ENCODE measurements at places on chromosomes 12 and 14.
A peak's percentile ranks its signal among the peaks of the same experiment; 100 is the strongest.

DNA sequence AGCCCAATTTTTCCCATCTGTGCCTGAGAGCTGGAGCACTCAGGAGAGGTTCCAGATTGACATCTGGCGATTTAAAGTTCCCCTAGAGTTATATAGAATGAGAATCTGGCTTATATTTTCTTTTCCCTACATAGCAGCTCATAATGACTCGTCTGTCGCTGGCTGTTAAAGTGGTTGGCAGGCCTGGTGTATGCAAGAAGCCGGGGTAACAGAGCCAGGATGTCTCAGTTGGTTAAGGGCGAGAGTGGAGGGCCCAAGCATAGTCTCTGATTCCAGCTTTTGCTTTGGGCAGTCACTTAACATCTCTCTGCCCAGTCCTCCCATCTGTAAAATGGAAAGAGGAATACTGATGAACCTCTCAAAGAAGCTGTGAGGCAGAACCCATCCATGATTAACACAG, 751.6 kb downstream of the NOVA1 start:
- DNase-seq = no peak

GRCh38 chr12:41476499-41477439, 288.6 kb downstream of the PDZRN4 start:
- peak; percentile 30 for DNase-seq

DNA sequence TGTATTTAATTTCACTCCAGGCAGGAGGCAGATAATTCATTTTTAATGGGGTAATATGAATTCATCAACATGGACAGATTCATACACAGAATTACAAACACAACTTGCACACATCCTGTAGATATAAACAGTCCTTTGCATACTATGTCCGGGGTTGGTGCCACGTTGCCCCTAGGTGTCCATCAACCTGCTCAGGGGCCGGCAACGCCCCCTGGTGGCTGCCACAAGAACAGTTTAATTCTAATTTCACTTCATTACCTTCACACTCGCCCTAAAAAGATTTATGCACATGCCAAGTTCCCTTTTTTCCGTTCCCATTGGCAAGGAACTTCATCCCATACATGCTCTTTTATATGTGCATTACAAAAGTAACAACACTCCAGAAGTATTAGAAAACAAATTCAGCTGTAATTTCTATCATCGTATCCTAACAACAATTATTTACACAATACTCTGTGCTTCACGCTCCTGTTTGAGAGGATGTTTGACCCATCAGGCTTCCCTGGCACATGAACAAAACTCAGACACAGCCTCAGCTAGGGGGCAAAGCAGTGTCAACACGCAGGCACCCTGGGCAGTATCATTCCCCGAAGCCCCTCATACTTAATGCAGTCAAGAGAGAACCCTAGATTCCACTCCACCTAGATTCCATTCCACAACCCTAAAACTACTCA, 15.5 kb downstream of the MANSC1 start:
- DNase-seq = peak; percentile 37

- DNase-seq = no peak
Observed at GRCh38 chr14:73521229-73521628, 15.7 kb upstream of the ACOT1 start.

GRCh38 chr12:91620992-91621391, 438.4 kb upstream of the DCN start:
- peak; percentile 48 for DNase-seq

DNA sequence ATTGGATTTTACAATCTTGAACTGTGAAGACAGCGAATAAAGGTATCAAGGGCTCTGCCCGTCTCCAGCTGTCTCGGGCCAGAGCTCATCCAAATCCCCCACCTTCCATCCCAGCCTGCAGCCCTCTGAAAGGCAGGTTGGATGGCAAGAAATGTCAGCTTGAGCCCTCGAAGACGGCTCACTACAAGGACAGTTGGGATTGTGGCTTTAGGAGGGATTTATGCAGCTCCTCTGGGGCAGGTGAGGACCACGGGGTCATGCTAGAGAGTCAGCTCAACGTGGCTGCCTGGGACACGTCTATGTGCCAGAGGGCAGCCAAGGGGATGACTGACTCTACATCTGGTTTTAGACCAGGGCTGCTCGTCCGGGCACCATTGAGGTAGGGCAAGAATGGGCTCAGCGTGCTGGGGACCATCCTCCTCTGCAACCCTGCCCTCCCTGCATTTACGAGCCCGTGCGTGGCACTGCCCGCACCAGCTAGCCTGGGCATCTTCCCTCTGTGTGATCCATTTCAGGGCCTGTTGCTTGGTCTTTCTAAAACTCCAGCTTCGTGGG, 16.2 kb downstream of the MVK start:
- no peak for DNase-seq

- DNase-seq = no peak
Observed at GRCh38 chr14:72888636-72889201, 5.2 kb downstream of the DPF3 start.

DNA sequence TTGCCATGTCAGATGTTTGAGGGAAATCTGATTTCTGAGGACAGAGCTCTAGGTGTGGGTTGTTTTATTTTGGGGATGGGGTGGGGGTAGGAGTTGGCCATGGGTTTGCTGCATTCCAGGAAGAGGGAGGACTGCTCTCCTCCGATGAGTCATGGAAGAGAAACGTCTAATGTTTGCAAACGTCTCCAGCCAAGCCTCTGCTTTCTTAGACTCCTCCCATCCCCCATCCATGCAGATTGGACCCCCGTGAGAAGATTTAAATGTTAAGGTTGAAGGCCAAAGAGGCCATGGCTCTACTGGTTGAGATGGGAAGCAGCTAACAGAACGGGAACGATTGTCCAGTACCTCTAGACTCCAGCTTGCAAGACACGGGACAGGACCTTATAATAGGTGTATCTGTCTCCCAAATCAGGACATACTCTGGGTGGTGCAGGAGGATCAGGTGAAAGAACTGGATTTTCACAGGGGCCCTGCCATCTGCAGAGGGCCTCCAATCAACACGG, 11.4 kb upstream of the ATP2A2 start:
- DNase-seq = no peak

- no peak for DNase-seq
Observed at GRCh38 chr14:64711039-64711438, 6.8 kb downstream of the PLEKHG3 start.

- no peak for DNase-seq
Observed at GRCh38 chr12:47763481-47764346, 5.0 kb upstream of the RAPGEF3 start.

GRCh38 chr12:124855275-124855957, 8.2 kb downstream of the SCARB1 start:
- no peak for DNase-seq

DNA sequence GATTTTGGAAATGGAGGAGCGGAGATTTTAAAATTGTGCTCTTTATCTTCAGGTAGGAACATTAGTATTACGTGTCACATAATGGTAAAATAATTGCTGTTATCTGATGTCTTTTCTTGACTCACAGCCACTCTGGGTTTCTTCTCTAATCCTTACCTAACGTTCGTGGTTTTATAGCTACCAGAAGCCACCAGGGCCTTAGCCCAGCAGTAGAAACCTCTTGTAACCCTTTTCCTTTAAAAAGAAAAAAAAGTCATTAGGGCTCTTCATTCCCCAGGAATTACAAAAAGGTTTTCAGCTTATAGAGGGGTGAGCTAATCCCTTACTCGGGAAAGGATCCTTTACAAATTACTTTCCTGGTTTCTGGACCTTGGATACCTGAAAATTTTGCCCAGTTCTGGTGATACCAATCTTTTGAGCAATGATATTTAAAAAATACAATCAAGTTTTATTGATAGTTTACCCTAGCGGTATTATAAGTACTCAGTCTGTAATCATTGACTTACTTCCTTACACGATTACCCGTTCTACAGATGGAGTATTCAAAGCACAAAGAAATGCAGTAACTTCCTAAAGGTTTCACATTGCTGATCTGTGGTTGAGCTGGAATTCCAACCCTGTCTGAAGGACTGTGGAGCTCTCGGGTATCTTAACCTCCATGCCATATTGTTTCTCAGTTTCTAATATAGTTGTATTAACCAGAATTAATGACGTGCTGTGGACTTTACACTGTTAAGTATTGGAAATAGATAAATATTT, 1.6 kb downstream of the GABARAPL1 start:
- peak; percentile 46 for DNase-seq

DNA sequence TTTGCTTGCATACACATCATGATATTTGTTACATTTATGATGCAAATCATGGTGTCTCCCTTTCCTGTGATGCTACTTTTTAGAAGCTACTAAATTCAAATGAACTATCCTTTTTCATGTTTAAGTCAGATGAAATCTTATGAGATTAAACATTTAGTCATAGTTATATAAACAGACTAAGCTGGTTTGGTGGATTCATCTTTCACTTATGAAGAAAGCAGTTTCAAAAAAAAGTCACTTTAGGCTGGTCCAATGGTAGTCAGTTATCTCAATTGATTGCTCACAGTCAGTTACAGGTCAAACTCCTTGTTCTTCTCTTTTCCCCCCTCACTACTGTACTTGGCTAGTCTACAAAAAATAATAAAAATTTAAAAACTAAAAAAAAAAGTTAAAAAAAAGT, 19.7 kb downstream of the SYCP3 start:
- DNase-seq = no peak

DNA sequence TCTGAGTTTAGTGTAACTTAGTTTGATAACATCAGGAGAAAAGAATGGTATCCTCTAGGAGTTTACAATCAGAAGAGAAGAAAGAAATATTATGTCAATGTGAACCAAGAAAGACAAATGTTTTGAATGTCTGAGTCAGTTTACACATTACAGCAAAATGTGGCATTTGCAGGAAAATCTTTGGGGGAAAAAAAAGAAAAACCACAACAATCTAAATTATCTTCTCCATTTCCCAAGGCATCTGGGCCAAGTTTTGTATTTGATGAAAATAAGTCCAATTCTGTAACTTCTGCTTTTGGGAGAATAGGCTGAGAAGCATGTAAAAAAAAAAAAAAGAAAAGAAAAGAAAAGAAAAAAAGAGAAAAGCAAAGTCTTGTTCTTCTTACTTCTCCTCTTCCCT, 58.8 kb upstream of the FLRT2 start:
- no peak for DNase-seq

DNA sequence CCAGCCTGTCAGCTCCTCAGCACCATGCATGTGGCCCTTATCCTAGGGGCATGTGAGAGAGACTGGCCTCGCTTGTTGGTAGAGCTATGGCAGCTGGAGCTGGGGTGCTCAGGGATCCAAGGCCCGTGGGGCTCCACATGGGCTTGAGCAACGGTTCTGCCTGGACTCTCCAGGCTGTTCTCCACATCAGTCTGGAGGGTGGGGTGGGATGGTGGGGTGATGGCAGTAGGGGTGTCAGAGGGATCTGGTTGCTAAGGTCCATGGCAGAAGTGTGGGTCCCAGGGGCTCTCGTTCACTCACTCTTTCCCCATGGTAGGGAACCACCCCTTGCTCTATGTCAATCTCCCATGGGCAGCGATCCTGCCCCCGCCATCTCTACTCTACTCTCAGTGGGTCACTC, 622.6 kb downstream of the LRFN5 start:
- DNase-seq = no peak

DNA sequence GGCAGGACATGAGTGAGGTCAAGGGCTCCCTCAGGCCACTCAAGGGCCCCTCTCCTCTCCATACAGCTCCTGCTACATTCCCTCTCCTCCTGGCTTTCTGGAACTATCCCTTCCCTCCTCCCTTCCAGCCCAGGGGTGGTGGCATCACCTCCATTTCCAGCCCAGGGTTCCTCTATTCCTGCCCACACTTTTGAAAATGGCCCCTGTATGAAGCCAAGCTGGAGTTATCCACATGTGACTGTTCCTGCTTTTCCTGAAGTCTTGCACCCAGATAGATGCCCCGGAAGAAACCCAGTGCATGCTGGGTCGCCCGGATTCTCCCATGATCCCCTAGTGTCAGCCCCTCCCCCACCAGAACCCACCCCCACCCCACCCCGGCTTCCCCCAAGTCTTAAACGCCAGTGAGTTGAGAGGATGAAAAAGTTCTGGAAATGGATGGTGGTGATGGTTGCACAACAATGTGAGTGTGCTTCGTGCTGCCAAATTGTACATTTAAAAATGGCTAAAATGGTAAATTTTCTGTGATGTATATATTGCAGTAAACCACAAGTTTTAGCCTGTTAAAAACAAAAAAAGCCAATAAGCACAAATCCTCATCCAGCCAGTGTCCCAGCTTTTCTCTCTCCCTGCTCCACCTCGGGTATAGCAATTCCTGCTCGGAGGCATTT, 136.9 kb downstream of the SCARB1 start:
- no peak for DNase-seq

DNA sequence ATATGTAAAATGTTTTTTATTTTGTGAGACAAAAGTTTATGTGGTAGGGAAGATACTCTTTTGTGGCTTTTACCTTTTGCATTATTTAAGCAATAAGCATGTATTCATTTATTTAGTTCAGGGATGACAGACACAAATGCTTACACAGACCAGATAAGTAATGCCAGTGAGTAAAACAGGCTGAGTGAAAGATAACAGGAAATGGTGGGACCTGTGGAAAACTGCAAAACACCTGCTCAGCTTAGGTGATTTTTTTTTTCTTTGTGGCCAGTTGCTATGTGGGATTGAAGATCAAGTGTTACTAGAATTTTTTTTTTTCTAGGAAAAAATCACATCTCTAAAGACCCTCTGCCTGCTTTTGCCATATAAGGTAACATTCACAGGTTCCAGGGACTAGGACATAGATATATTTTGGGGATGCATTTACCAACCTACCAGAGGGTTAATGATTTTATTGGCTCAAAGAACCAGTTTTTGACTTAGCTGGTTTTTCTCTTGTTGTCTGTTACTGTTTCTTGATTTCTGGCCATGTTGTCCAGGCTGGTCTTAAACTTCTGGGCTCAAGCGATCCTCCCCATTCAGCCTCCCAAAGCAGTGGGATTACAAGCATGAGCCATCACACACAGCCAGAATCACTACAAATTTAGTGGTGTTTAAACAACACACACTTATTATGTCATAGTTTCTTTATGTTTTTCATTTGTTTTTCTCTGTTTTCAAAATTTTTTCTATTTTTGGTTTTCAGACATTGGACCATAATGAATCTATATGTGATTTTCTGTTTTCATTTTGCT, 9.8 kb downstream of the PSMA6 start:
- DNase-seq = no peak

GRCh38 chr12:8031872-8032241, 659 bp upstream of the FOXJ2 start:
- DNase-seq = peak; percentile 46

DNA sequence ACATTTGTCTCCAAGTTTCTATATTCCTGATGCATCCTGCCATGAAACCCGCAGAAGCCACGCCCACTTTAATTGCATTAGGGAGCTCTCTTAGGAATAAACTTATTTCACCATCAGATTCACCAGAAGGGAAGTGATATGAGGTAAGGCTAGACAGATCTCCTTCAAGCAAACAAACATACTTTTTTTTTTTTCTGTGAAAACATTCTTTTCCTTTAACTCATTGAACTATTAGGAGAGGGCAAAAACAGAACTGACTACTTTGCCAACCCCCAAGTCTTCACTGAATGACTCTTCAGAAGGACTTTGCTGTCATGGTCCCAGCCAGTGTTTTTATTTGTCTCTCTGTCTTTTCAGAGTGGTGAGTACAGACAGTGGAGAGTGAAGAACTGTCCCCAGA, 48.4 kb downstream of the GTF2A1 start:
- DNase-seq = no peak

GRCh38 chr14:68539241-68539737, 253.6 kb downstream of the ZFP36L1 start:
- peak; percentile 73 for DNase-seq

- DNase-seq = no peak
Observed at GRCh38 chr14:74526854-74527585, 33.5 kb downstream of the ISCA2 start.

Measured in pons (tissue), 1 donor.